ENCODE measurements at places on chromosomes 4 and X.

GRCh38 chrX:12309040-12309743, 170.9 kb downstream of the FRMPD4 start:
- DNase-seq: no peak

DNA sequence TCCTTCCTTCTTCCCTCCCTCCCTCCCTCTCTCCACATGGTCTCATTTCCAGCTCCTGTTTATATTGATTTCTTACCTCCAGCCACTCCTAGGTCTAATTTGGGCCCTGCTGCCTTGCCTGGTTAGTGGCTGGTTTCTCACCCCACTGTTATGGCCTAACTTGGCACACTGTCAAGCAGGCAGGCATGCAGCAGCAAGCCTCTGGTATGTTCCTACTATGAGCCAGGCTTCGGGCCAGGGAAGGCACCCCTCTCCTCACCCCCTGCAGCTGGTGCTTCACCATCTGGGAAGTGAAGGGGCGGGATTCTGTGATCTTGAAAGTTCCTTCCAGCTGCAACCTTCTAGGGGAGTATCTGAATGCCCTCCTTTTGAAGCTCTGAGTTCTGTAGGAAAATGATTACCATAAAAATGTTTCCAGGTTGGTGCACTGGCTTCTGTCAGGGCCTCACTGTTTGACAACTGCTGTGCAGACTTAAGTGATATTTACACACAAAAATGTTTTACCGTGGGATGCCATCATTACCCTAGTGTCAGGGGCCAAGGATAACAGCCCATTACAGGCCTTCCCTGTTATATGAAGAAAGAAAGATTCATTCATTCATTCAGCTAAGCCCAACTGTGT, 10.1 kb upstream of the VMA21 start:
- DNase-seq: no peak

DNA sequence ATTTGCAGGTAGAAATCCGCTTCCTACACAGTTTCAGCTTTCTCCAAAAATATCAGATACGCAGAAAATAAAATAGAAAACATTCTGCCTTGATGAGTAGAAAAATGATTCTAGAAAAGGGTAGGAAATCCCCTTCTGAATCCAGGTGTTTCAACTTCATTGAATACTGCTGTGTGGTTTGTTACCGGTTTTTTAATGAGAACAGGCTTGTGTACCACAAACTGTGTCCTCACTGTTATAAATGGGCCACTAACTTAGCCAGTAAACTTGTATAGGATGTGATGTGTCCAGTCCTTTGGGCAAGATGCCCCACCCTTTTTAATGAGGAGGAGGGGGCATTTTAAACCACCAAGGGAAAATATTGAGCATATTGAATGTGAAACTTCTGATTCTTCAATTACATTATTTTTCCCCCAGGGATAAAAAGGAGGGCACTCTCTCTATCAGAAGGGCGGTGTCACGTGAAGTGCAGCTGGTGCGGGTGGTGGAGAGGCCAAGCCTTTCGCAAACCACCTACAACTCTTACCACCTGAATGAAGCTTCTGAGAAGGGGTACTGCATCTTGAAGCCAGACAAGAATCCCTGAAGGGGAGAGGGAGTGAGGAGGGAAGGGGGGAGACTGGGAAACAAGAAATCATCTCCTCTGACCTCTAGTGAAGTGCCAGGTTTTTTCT, 4.5 kb downstream of the CXXC4 start:
- peak; percentile 4 for DNase-seq

DNA sequence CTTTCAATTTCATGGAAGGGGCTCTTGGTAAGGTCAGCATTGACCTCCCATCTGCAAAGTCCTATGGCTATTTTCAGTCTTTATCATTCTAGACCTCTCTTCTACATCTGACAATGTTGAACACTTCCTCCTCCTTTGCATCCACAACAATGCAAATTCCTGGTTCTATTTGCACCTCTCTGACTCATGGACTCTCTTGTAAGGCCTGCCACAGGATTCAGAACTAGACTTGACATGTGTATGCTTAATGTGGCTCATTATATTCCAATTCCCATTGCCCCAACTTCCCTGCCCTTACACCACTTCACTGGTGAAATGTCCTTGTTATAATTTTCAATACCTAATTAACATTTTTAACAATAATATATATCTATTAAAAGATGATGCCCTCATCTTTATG, 314.3 kb upstream of the FGF13 start:
- DNase-seq: no peak

- peak; percentile 6 for DNase-seq
These were observed 1.7 kb downstream of the EGFL6 start for GRCh38 chrX:13571136-13571535.

GRCh38 chr4:86152454-86152853, 207.4 kb downstream of the MAPK10 start:
- DNase-seq: no peak

- no peak for DNase-seq
These were observed 6.5 kb upstream of the RBBP7 start for GRCh38 chrX:16876696-16877095.

- DNase-seq: no peak
These were observed 124.4 kb upstream of the PUDP start for GRCh38 chrX:7272346-7272745.

DNA sequence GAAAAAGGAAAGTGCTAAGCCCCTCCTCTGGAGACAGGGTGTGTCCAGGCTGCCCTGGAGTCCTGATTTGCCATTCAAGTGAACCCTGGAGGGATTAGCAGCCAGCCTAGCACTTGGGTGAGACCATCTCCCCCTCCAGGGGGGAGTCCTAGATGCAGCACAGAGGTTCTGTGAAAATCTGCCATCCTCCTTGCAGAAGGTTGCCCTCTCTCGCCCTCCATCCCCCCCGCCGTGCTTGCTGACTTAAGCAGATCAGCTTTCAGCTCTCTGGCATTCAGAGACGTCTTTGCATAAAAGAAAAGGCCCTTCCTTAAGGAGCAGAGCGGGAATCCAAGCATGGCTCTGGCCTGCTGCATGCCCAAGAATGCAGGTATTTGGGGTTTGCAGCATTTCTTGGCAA, 102.1 kb upstream of the SCML1 start:
- no peak for DNase-seq

DNA sequence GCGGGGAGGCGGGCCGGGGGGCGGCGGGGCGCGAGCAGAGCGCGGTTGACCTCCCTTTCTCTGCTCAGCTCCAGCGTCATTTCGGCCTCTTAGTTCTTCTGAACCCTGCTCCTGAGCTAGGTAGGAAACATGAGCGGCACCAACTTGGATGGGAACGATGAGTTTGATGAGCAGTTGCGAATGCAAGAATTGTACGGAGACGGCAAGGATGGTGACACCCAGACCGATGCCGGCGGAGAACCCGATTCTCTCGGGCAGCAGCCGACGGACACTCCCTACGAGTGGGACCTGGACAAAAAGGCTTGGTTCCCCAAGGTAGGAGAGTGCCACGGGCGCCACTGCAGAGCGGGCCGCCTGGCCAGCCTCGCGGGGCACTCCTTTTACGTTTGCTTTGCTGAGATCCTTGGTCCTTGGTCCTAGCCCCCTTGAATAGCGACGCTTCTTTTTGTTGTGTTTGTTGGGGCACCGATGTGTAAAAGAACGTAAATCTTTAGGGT, at the start of gene HTATSF1:
HTATSF1 (plus strand) TSS at position 37 of the 497 bp plus-strand sequence; CDS start at position 130, 93 bp downstream.
- no peak for DNase-seq

GRCh38 chr4:40240040-40240653, 43.3 kb downstream of the RHOH start:
- no peak for DNase-seq

- DNase-seq: no peak
These were observed 220.0 kb downstream of the PCDH18 start for GRCh38 chr4:137312257-137312656.

DNA sequence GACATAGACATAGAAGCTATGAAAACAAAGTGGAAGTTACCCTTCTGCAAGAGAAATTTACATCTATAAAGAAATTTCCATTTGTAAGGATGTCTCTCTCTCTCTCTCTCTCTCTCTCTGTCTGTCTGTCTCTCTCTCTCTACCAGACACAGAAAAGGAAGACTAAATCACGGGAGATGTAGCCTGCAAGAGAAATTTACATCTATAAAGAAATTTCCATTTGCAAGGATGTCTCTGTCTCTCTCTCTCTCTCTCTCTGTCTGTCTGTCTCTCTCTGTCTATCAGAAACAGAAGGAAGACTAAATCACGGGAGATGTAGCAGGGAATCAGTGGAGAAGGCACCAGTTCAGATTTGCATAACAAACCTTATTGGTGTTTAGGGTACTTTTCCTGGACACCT, 65.6 kb upstream of the CTSO start:
- DNase-seq: no peak

GRCh38 chr4:53659112-53659511, 67.8 kb upstream of the LNX1 start:
- no peak for DNase-seq

DNA sequence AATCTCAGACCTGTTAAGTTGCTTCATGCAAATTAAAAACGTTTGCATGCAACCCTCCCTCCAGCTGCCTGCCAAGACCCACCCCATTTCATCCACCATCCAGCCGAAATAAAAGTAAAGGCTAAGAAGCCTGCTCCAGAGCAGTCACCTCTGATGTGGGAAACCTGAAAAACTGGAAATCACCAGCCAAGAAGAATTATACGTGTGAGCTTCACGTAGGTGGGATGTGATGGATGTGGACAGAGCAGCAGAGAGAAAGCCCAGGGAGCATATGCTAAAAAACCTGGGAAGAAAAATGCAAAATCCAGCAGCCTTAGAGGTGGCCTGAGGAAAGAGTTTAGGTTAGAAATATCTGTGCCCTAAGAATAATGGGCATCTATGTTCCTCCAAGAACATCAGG, 160.6 kb upstream of the STS start:
- DNase-seq: no peak

DNA sequence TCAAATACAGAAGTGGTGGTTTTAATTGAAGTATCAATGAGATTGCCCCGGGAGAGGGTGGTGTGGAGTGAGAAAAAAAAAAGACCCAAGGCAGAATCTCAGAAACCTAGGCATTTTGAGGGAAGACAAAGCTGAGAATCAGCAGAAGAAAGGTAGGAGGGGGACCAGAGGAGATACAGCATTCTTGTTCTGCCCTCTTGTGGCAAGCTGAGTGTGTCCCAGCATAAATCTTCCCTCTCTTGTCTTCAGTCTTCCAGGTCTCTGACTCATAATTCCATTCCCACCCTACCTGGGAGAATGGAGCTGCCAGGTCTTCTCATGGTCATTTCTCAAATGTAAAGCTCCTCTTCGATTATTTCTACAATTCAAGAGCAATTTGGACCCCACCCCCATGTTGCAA, 32.7 kb upstream of the MAGED1 start:
- DNase-seq: no peak

DNA sequence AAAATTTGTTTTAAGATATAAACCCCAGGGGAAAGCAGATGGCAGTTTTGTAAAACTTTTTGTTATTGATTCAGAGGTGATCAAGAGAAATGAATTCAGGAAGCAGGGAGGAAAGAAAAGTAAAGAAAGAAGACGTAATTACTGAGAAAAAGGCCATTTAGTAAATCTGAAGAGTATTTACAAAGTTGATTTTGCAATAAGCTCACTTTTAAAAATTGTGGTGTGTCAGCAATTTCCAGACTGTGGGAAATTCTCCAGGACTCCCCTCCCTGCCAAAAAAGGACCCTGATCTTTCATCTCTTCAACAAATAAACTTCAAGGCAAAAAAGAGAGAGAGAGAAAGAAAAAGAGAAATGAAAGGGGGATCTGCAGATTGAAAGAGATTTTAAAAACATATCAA, 36.6 kb downstream of the PCYT1B start:
- DNase-seq: no peak

GRCh38 chrX:79630033-79631009, 263.2 kb upstream of the ITM2A start:
- peak; percentile 20 for DNase-seq

GRCh38 chrX:14546190-14546589, 16.9 kb downstream of the GLRA2 start:
- no peak for DNase-seq

DNA sequence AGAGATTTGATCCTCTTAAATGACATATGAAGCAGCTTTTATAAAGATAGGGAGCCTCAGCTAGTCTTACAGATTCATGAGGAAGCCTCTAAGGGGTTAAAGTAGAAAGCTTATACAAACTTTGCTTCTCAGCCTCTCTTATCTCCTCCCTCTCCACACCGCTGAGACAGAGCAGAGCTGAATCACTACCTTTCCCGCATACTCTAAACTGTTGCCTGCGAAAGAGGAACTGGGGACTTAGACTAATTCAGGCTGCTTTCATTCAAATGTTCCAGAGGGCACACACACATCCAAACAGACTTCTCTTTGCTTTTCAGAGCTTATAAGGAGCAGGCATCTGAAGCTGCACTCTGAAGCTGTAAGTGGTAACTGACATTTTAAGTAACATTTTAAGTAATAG, at the start of gene SERTM2:
SERTM2 (plus strand) TSS at position 169 of the 400 bp plus-strand sequence. CDS start 7,213 bp downstream, outside the sequence.
- DNase-seq: no peak

DNA sequence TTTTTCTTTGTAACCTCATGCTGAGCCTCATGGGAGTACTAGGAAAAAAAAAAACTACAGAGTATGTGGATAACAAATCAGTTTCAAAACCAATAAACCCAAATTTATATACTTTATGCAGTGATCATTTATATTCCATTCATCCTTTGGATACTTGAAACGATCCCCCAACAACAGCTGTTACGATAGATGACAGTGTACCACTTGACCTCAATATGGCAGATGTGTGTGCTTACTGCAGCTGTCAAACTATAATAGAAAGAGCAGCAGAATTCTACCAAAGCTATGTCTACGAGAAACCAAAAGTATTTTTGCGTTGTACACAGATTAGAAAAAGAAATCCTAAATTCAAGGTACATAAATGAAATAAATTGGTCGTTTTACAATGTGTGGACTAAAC, 337.8 kb downstream of the PDGFC start:
- DNase-seq: no peak

- DNase-seq: peak; percentile 76
These were observed 53.3 kb downstream of the RGS12 start for GRCh38 chr4:3346146-3346545.

GRCh38 chr4:184911310-184911709, 85.5 kb upstream of the ACSL1 start:
- no peak for DNase-seq

- DNase-seq: peak; percentile 94
These were observed at the start of gene BCLAF3 for GRCh38 chrX:19990556-19991349. BCLAF3 (minus strand) TSS chrX:19991061; CDS start chrX:19970264, 20,797 bp downstream.

DNA sequence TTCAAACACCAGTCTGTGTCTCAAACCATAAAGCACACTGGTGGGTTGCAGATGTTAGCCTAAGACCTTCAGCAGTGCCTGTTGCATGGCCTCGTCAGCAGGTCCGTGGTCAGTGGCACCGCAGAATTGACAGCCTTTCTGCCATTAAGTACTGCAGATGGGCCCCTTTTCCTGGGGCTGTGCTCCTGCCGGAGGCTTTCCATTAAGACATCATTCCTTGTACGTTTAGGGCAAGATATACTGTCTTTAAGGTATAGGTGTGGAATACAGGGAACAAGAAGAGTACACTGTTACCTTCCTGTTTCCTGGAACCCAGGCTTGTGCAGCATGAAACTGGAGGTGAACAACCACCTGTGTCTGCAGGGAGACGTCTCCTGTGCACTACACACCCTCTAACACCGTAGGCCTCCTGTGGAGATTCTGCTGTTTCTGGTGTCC, 67.9 kb upstream of the WDR1 start:
- DNase-seq: no peak

DNA sequence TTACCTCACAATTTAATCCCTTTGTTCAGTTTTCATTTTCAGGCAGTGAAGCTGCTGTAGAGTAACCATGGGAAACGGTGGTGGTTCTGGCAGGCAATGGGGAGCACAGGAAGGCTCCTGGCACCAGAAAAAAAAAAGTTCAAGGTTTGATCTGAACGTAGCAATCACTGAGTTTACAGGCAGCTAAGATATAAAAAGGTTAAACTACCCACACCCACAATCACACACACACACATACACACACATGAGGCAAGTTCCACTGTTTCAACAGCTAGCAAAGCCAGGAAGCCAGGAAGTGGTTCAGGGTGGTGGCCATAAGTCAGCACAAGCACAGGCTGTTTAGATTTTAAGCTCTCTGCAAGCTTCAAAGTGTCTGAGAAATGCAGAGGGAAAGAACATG, at the start of gene SULT1B1:
SULT1B1 (minus strand) TSS at position 166 of the 400 bp plus-strand sequence. CDS start 5,403 bp downstream, outside the sequence.
- DNase-seq: peak; percentile 41

Data from activated CD4-positive, alpha-beta T cell treated with anti-CD3 and anti-CD28 coated beads, Interleukin-10, Interleukin-2, amounts not matched to agents 100 ng/mL and 50 ng/mL, durations not matched to agents 16 hours and 8 hours (primary cell).